ENCODE measurements at places on chromosomes 5 and 9.

DNA sequence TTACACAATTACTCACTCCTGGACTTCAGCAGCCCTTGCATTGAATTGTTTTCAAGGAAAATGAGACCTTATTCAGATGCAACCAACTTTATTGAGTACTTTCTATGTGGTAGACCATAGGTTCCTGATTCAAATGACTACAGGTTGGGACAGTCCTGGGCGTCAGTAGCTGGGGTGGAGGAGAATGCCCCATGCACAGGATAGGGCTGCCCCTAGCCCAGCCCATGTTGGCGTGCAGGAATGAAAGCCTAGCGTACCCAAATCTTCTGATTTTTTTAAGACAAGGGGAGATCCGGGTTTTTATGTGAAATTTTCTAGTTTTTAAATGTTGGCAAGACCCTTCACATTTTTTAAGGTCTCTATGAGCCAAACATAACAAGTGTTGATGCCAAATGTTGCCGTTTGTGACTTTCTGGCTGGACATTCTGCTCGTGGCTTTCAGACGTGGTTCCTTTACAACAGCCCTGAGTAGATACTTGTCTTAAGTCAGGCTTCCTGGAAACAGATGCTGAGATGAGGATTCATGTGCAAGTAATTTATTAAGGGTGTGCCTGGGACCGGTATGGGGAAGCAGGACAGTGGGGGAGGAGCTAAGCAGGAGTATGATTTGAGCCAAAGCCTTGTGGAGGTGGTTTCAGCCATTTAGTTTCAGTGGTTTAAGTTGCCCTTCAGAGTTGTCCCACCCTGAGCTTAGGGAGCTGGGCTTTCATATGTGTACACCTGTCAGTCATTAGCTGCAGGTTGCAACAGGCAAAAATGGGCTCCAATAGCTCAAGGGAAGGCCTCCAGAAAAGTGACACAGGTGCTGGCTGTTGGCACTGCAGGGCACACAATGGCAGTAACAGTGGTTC lies 154.1 kb downstream of the NTRK2 start:
- DNase-seq = no peak

GRCh38 chr5:44565902-44566301 lies 176.7 kb upstream of the FGF10 start:
- DNase-seq = no peak

DNA sequence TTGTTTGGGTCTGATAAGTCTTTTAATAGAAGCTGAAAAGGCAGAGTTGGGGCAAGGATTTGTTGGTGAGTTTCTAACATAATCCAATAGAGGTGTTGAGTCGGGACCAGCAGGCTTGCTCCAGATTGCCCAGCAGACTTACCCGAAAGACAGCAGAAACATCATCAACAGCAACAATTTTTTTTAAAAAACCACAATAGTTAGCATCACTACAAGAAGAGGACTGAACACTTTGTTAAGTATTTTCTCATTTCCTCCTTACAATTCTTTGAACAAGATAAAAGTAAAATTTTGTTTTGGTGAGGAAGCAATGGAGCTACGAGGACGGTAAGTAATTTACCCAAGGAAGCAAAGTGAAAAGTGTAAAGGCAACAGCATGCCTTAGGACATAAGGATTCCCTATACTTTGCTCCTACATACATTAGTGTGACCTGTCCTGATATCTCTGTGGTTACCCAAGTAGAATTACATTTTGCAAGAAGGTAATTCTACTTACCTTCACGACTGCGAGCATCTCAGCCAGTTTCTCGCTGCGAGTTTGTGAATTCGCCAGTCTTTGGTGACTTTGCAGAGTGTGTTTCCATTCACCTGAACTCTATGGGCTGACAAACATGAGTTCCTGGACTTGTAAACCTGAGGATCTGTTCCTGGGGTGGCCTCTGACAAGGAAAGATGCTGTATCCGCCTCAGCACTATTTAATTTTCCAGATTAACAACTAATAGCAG lies 13.2 kb downstream of the ITK start:
- DNase-seq = no peak

DNA sequence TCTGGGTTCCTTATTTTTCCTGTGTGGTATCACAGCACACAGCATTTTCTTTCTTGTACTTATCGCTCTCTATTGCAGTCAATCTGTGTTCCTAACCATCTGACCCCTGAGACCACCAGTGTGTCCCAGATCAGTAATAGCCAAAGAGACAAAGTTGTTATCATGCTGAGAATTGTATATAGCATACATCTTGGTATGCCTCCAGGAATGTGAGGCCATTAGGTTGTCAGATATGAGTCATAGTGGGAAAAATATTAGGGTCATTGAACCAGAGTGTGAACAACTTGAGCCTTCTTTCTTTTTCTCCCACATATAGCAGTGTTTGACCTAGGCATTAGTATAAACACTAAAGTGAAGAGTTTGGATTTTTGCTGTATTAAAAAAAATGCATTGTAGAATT lies 106.3 kb downstream of the NDUFAF2 start:
- DNase-seq = no peak

DNA sequence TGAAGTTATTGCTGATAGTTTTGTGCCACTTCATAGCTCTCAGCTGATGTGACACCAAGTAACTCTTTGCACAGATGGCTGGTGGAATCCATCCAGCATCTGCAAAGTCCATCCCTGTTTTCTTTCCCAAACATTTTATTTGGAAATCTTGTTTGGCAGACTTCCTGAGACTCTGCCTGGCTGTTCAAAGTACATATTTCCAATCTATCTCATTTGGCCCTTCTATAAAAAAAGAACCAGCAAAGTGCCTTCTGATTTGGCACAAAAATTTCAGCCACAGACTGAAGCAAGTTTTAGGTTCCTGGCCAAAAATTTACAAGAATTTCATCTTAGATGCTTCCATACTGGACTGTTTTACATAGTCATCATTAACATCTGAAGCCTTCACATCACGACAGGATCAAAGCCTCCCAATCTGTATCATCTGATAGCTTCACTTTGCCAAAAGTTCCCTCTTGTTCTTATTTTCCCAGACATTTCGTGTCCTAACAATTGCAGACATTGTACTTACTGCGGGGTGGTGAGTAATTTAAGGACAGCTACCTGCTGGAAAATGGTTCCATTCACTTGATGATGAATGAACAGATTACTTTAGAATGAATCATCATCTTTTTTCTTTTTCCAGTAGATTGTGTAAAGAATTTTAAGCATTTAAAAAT lies 377.3 kb downstream of the KIAA0825 start:
- no peak for DNase-seq

DNA sequence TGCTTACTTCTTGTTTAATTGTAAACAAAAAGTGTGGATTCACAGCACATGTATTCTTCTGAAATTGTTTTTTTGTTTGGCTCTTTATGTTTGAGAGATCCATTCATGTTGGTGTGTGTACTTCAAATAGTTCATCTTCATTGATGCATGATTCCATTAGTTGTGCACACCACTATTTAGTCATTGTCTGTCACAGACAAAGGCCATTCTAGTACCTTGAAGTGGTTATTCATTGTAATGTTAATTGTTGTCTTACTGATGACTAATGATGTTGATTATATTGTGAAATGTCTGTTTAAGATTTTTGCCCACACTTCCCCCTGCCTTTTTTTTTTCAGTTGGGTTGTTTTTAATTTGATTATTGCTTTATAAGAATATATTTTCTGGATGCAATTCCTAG lies 391.3 kb downstream of the DIRAS2 start:
- DNase-seq = no peak

DNA sequence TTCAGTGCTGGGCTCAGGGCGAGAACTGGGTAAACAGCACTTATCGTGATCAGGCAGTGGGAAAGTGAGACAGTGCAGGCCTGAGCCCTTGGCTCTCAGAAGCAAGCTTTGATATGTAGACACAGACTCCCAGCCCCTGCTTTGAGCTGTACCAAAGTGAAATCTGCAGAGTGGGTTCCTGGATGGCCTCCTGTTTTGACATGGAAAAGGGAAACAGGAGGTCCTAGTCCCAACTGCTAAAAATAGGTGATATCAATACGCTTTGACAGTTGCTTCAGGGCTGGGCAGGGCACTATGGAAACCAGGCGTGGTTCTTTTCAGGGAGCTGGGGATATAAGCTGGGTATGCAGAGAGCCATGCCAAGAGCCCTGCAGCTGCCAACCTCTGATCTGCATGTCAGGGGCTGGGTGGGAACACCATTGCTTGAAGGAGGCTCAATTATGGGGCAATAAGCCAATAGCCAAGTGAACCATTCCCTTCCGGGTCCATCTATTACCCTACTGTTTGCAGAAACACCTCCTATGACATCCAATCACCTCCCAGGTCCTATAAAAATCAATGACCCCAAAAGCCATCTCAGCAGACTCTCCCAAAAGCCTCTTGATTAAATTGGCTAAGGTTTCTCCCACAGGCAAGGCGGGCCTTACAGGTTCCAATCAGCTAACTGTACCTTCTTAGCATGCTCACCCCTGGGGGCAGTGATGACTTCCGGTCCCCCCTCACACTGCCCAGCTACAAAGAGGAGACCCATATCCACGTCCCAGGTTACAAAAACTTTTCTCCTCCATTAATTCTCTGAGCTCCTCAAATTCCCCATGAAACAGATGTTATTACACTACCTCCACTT lies 45.8 kb downstream of the EPB41L4B start:
- DNase-seq = no peak

GRCh38 chr5:7610531-7611177 lies 214.7 kb downstream of the ADCY2 start:
- no peak for DNase-seq

GRCh38 chr5:114999176-114999575 lies 170.5 kb downstream of the TRIM36 start:
- no peak for DNase-seq

DNA sequence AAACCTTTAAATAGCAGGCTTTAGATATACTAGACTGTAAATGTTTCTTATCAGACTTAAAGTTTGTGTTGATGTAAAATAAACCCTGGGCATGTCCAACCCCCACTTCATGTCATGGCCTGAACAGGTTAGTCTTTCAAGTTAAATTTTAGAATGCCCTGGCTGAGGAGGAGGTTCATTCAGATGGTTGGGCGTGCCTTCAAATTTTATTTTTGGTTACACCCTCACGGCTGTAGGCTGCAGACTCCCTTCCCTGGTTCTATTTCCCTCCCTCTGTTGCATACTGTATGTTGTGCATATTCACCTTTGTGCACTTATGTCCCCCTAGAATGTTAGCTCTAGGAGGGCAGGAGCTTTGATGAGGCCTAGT lies 5.3 kb upstream of the BICD2 start:
- no peak for DNase-seq

DNA sequence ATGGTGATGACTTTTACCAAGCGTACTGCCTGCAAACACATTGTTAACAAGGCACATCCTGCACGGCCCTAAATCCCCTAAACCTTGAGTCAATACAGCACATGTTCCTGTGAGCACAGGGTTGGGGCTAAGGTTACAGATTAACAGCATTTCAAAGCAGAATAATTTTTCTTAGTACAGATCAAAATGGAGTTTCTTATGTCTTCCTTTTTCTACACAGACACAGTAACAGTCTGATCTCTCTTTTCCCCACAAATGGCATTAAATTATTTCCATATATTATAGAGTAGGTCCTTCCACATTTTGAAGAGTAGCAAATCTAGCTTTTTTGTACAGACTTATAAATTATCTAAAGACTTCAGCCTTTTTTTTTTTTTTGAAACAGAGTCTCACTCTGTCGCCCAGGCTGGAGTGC lies 1.6 kb upstream of the TMEM141 start:
- no peak for DNase-seq

DNA sequence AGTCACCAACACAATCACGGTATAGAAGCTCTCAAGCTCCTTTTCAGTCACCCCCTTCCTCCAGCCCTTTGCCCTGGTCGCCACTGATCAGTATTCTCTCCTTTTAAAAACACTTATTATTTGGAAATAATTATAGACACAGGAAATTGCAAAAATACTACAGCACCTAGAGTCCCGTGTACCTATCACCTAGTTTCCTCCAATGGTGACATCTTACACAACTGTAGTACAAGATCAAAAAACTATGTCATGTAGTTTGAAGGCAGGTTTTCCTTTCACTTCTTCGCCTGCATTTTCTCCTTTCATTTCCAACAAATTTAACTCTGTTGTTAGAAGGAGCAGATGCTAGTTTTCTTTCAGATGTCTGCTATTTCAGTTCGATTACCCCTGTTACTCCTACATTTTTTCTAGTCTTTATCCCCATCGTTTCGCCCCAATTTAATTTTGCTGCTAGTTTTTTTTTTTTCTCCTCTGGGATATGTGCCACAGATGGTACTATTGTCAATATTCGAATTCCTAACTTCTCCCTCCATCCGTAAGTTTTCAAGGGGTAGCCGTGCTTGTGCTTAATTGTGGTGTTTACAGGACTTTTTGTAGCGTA lies 612 bp upstream of the ATG10 start:
- DNase-seq = no peak

DNA sequence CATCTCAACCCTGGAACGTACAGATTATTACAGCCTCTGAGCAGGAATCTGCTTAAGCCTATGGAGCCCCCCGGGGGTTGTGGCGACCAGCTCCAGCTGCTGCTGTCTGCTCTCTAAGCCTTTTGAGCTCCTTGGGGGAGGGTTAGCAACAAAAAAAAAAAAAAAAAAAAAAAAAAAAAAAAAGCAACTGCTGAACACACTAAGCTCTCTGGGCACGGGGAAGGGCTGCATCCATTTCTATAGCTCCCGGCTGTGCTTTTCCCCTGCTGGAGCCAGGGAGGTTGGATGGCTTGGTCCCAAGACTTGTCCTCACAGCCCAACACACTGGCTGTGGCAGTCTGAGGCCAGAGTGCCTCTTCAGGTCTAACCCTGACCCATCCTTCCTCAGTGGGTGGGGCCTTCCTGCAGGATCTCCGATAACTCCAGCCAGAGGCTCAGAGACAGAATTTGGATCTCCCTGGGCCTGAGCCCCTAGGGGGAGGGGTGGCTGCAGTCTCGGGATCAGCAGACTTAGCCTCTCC lies 82.1 kb downstream of the FBN2 start:
- DNase-seq = no peak

DNA sequence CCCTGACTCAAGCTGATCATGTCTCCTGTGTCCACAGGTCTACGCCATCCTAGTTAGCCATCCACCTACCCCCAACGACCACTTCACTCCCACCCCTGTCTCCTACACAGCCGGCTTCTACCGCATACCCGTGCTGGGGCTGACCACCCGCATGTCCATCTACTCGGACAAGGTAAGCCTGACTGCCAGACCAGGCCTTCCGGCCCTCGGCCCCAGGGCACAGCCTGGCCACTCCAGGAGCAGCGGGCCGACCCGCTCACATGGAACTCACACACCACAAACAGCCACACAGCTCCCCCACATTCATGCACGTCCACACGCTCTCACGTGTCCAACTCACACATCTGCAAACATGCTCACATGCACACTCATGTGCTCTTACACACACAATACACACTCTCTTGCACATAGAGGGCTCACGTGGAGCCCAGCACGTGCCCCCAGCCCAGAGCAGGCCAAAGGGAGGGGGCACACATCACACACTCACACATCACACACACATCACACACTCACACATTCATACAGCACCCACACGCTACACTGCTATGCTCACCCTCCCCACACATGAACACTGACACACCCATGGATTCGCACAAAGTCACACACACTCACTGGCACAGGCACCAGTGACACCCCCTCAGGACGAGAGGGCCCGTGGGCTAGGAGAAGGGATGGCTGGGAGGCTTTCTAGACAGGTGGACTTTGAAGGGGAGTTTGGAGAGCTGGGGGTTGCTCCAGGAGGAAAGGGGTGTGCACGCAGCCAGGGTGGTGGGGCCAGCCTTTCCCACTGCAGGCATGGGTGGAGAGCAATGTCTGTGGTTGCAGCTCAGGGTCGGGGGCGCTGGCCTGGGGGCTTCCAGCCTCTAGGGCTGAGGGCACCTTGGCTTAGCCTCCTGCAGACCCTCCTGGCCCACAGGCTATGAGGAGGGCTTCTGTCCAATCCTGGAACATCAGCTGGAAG lies 3.3 kb downstream of the GRIN1 start:
- no peak for DNase-seq

GRCh38 chr9:31983895-31984294 lies 400.5 kb upstream of the ACO1 start:
- DNase-seq = no peak

Data from stimulated activated CD4-positive, alpha-beta T cell treated with anti-CD3 and anti-CD28 coated beads, Interleukin-2, amount 100 ng/mL, for 4 hours (primary cell).